Activated gamma-delta T cell (primary cell): ENCODE measurements at places on chromosomes 2 and 18.

DNA sequence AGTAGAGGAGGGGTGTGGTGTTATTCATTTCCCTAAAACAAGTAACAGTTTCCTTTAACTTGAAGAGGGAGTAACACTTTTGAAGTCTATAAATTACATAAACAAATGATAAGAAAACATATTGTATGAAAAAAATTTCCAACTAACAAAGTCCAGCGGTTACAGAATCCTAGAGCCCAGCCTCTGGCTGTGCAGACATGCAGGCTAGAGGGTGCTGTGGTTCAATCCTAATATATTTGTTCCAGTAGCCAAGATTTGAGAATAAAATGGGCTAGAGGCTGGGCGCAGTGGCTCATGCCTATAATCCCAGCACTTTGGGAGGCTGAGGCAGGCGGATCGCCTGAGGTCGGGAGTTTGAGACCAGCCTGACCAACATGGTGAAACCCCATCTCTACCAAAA lies 56.9 kb downstream of the WDR75 start:
- no peak for DNase-seq

DNA sequence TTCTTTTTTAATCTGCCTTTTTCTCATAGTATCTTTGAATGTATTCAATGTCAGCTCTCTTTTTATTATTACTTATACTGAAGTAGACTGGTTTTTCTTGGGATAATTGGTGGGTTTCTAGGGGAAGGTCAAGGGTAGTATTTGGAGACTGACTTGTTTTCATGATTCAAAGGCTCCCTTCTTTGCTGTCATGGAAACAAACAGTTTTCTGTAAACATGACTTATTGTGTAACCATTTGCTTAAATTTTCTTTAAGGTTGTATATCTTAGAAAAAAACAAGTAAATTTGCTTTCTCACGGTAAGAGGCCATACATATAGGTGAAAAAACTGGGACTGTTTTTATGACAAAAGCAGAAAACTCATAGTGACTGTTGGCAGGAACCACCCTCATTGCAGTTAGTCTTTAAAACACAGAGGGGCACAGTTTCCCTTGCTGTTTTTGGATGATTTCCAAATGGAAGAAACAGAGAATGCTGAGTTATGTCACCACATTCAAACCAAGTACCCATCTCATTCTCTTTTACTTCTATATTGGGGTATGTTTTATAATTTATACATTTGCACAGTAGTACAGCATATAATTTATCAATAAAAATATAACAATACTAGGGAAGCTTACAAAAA lies 5.8 kb upstream of the RDH14 start:
- DNase-seq = no peak

DNA sequence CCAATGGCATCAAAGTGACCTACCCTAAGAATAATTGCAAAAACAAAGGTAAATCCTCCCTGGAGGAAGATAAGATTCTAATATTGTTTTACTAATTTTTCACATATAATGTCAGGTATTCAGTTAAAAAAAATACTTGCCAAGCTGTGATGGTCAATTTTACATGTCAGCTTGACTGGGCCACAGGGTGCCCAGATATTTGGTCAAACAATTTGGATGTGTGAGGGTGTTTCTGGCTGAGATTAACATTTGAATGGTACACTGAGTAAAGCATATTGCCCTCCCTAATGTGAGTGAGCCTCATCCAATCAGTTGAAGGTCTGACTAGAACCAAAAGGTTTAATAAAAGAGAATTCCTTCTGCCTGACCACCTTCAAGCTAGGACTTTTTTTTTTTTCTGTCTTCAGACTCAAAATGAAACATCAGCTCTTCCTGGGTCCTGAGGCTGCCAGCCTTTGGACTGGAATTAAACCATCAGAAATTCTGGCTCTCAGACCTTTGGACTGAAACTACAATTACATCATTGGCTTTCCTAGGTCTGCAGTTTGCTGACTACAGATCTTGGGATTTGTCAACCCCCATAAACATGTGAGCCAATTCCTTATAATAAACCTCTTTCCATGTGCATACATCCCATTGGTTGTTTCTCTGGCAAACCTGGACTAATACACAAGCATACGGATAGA lies 65.4 kb downstream of the LDAH start:
- no peak for DNase-seq

GRCh38 chr2:130352237-130352636 lies 3.6 kb upstream of the PTPN18 start:
- no peak for DNase-seq

DNA sequence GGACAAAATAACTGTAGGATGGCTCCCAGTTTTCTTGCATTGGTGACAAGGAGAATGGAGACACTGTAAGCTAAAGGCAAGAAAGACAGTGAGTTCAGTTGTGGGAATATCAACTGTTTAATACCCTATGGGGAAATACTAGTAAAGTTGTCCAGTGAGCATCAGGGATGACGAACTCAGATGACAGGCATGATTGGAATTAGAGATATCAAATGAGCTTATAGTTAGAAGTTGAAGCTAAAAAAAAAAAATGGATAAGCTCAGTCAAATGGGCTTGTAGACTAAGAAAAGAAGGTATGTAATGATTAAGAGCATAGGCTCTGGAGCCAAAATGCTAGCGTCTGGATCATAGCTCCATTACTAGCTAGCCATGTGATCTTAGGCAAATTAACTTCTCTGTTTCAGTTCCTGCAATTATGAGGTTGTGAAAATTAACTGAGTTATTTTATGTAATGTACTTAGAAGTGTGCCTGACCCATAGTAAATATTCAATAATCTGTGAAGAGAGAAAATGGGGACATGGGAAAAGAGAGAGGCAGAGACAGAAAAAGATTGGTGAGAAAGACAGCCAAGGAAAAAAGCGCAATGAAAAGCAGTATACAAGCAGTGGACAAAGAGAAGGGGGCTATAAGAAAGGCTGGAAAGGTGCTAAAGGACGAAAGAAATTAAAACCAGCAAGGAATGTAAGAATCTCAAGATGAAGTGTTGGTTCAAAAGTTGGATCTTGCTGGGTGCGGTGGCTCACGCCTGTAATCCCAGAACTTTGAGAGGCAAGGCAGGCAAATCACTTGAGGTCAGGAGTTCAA lies 95.7 kb upstream of the SLC39A10 start:
- no peak for DNase-seq

DNA sequence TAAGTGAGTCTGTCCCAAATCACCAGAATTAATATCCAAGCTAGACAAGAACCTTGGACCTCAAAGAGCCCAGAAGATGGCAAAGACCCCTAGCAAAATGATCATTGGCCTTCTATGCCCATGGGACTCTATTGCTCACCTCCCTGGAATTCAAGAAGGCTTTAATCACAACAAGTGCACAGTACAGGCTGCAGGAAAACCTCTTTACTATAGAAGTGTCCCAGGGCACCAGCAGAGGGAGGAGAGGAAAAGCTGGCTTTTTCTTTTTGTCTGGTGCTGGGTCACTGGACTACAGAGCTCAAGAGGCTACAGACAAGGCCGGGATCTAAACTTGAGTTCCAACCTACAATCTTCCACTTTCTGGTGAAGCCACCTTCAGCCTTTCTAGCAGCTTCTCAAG lies 88.3 kb upstream of the PPP1CB start:
- no peak for DNase-seq

- no peak for DNase-seq
Measured at GRCh38 chr2:190159453-190159852, 96.9 kb upstream of the MSTN start.

DNA sequence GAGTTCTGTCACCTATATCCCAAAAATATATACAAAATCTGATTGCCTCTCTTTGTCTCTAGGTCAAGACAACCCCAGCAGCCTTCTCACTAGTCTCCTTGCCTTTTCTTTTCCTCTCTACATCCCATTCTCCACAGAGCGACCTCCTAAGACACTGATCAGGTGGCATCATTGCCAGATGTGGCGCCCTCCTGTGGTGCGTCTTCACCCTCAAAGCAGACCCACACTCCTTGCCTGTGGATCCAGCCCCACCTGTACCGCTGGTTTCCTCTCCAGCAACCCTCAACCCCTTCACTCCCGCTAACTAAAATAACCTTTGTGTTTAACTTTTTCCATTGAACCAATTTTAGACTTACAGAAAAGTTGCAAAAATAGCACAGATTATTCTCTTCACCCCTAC lies 273.3 kb downstream of the GLI2 start:
- DNase-seq = no peak

- DNase-seq = no peak
Measured at GRCh38 chr2:64860276-64860885, 128.8 kb upstream of the SLC1A4 start.

GRCh38 chr18:6938003-6938402 lies 179.6 kb downstream of the LAMA1 start:
- DNase-seq = no peak

GRCh38 chr2:43455731-43456642 lies 139.9 kb downstream of the THADA start:
- no peak for DNase-seq

GRCh38 chr2:24672589-24672988 lies 120.6 kb downstream of the PTRHD1 start:
- no peak for DNase-seq

DNA sequence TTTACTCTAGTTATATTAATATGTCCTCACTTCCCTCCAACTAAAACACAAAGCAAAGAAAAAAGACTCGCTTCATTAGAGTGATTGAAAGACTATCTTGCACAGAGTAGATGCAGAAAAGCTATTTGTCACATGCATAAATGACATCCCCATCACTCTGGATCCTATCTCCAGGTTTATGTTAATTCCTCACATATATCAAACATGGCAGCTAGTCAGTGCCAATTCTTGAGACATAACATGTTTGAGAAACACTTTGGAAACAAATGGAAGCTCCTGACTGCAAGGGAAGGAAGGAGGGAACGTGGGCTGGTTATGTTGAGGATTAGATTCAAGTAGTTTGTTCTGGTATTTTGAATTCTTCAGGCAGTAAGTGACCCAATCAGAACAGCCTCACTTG lies 89.8 kb upstream of the BCL2L11 start:
- no peak for DNase-seq

DNA sequence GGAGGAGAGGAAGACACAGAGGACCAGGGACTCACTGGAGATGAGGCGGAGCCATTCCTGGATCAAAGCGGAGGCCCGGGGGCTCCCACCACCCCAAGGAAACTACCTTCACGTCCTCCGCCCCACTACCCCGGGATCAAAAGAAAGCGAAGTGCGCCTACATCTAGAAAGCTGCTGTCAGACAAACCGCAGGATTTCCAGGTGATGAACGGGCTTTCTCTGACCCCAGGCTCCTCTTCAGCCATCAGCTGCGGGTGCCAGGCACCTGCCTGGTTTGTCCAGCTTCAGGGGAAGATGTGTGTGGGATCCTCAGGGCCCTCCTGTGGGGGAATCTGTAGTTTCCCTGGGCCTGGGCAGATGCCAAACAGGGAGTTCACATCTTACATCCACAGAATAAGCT lies 60.4 kb downstream of the DYSF start:
- DNase-seq = no peak

- DNase-seq = no peak
Measured at GRCh38 chr18:54280220-54280569, 10.9 kb downstream of the POLI start.

- DNase-seq = no peak
Measured at GRCh38 chr2:188721784-188722183, 252.4 kb upstream of the COL3A1 start.

GRCh38 chr2:28035163-28035690 lies 144.7 kb downstream of the BABAM2 start:
- DNase-seq = no peak

- DNase-seq = no peak
Measured at GRCh38 chr18:36114251-36114650, 14.9 kb downstream of the SLC39A6 start.

- DNase-seq = no peak
Measured at GRCh38 chr18:49819823-49820671, 6.7 kb upstream of the ACAA2 start.

- DNase-seq = no peak
Measured at GRCh38 chr2:69798290-69798908, 31.1 kb upstream of the GMCL1 start.

DNA sequence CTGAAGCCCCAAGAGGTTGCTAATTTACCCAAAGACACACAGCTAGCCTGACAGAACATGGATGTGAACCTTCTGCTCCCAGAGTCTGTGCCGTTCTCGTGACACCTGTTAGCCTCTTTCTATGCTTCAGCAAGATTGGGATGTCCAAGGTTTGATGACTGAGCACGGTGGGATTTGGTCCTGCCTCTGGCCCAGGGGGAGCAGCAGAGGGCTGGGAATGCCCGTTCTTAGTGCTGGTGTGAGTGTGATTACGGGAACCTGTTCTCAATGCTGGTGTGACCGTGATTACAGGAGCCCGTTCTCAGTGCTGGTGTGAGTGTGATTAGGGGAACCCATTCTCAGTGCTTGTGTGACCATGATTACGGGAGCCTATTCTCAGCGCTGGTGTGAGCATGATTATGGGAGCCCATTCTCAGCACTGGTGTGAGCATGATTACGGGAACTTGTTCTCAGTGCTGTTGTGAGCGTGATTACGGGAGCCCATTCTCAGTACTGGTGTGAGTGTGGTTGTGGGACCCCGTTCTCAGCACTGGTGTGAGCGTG lies 67.3 kb upstream of the SNTG2 start:
- DNase-seq = no peak

GRCh38 chr2:78907089-78907488 lies 118.4 kb upstream of the REG3G start:
- DNase-seq = no peak

DNA sequence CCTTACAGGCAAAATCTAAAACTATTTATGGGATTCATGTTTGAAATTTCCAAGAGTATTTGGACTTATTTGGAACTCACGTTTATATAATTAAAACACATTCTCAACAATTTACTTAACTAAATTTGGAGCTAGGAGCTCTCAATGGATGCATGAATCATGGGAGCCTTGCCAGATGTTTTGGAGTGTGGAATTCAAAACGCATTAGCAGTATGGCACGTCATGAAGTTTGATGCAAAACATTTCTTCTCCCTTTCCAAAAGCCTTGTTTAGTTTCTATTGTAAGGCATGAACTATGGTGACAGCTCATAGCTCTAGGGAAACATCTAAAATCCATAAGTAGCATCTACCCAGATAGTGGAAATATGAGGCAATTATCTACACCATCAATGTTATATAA lies 701.6 kb downstream of the SATB2 start:
- no peak for DNase-seq
